Activated T-cell treated with anti-CD3 and anti-CD28 coated beads, Interleukin-2, amount 50 U/mL, for 72 hours (primary cell): ENCODE measurements at places on chromosomes 4 and X.

DNA sequence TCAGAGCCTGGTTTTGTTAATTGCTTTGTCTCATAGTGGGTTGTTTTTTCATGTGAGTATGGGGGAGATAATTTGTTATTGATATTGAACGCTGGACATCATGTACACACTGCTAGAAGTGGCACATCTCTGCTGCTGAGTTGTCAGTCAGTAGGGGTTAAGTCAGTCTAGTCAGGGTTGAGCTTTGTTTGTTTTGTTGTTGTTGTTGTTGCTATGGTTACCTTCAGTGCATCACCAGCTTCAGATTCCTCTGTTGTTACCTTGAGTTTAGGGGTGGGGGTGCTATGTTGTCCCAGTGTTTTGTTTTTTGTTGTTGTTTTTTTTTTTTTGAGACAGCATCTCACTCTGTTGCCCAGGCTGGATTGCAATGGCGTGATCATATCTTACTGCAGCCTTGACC is 9.9 kb downstream of the YIPF6 start:
- H3K36me3 ChIP-seq: peaks cover 7% of the 10 kb centered on the region
- peaks cover 19% of the 10 kb centered on the region for H3K27me3 ChIP-seq
- no peak for DNase-seq
- H3K27ac ChIP-seq: peak overlapping the region; percentile 98
- H3K4me1 ChIP-seq: peaks cover 42% of the 10 kb centered on the region
- H3K4me3 ChIP-seq: no peak overlapping the region

DNA sequence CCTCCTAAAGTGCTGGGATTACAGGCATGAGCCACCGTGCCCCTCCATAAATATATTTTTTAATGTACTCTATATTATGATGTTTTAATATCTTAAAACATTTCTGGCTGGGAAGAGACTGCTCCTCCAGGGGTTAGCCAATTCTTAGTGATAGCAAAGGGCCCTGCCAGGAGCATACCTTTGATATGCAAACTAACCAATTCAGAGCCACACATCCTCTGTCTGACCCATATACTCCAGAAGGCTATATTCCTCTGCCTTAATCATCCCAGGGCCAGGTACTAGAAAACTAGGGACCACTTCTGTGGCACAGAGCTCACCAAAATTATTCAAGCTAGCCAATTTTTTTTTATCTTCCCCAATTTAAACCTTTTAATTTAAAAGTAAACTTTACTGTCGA is 43.6 kb upstream of the BEX4 start:
- H3K36me3 ChIP-seq: no peaks in the 10 kb centered on the region
- no peak overlapping the region for H3K4me3 ChIP-seq
- H3K27ac ChIP-seq: no peak overlapping the region
- H3K4me1 ChIP-seq: peaks cover 4% of the 10 kb centered on the region

- H3K4me1 ChIP-seq: peaks cover 36% of the 10 kb centered on the region
- no peaks in the 10 kb centered on the region for H3K27me3 ChIP-seq
- DNase-seq: peak; percentile 78
- H3K27ac ChIP-seq: peak within 1 kb of the TSS; percentile 99
- H3K36me3 ChIP-seq: no peaks in the 10 kb centered on the region
Measured at GRCh38 chr4:38856524-38857337, at the start of gene TLR6. Gene TLR6 (minus strand): TSS chr4:38856817. CDS start chr4:38829473, 27,344 bp downstream.

GRCh38 chr4:1170976-1171310 is 1.4 kb downstream of the SPON2 start:
- no peak for DNase-seq
- H3K4me3 ChIP-seq: peak overlapping the region; percentile 78
- H3K4me1 ChIP-seq: peaks cover 12% of the 10 kb centered on the region

DNA sequence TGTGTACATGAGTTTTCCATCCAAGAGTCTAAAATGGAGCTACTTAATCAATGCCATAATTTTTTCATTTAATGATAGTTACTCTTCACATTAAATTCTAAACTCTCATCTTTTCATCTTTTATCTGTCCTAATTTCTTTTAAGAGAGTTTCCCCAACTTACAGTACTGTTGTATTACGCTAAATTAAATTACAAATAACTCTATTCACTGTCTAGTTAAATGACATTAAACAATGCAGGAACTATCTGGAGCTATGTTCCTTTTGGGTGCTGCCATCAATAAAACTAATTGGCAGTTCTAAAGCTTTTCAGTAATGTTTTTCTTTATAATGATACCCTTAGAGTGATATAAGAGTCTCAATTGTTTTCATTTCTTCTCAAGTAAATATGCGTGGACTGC is 227.6 kb downstream of the ANKRD50 start:
- no peak for DNase-seq
- no peaks in the 10 kb centered on the region for H3K27me3 ChIP-seq
- no peaks in the 10 kb centered on the region for H3K36me3 ChIP-seq
- no peak overlapping the region for H3K27ac ChIP-seq
- no peak overlapping the region for H3K4me3 ChIP-seq

DNA sequence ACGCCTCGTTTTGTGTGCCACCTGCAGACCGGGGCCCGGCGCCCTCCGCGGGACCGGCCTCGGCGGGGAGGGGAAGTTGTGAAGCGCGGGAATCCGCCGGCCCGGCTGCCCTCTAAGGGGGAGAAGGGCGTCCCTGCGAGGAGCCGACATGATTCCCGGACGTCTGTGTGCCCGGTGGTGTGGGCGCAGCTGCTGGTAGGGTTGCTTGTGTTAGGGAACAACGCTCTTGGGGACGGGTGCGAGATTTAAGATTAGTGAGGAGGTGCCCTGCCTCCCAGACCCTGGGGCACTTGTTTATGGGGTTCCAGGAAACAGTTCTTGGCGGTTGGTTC is 627 bp downstream of the CDKN2AIP start:
- H3K27ac ChIP-seq: peak overlapping the region; percentile 88
- no peaks in the 10 kb centered on the region for H3K27me3 ChIP-seq
- H3K4me1 ChIP-seq: peaks cover 47% of the 10 kb centered on the region
- H3K4me3 ChIP-seq: peak overlapping the region; percentile 93

GRCh38 chr4:92234393-92235176 is 69.2 kb upstream of the GRID2 start:
- DNase-seq: no peak
- H3K27me3 ChIP-seq: no peaks in the 10 kb centered on the region
- no peaks in the 10 kb centered on the region for H3K4me1 ChIP-seq

- H3K27me3 ChIP-seq: peaks cover 46% of the 10 kb centered on the region
- DNase-seq: no peak
- H3K4me1 ChIP-seq: no peaks in the 10 kb centered on the region
- H3K27ac ChIP-seq: no peak overlapping the region
Measured at GRCh38 chrX:13876652-13877051, 59.8 kb upstream of the GPM6B start.

- no peaks in the 10 kb centered on the region for H3K36me3 ChIP-seq
- no peak overlapping the region for H3K27ac ChIP-seq
- H3K27me3 ChIP-seq: no peaks in the 10 kb centered on the region
Measured at GRCh38 chr4:11949355-11949754, 520.7 kb upstream of the HS3ST1 start.

- H3K4me3 ChIP-seq: no peak overlapping the region
- H3K27me3 ChIP-seq: no peaks in the 10 kb centered on the region
- H3K4me1 ChIP-seq: no peaks in the 10 kb centered on the region
- DNase-seq: no peak
- H3K36me3 ChIP-seq: no peaks in the 10 kb centered on the region
Measured at GRCh38 chr4:11914406-11914805, 485.7 kb upstream of the HS3ST1 start.

DNA sequence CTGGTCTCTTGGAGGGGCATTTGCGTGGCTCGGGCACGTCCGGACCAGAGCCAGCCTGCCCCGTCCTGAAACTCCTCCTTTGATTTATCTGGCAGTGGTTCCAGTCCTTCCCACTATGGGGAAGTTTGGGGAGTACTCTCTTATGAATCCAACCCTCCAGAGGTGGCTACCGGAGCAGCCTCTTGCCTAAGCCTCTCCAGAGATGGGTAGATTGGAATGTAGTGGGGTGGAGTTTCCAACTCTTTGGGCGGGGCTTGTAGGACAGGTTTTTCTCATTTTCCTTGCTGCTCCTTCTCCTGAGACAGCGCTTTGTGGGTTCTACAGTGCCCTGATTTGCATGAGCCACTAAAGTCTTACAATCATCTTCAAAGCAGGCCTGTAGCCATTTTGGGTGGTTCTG is 60.1 kb upstream of the XAGE1B start:
- no peak overlapping the region for H3K4me3 ChIP-seq
- no peak for DNase-seq
- H3K27me3 ChIP-seq: peaks cover 31% of the 10 kb centered on the region

DNA sequence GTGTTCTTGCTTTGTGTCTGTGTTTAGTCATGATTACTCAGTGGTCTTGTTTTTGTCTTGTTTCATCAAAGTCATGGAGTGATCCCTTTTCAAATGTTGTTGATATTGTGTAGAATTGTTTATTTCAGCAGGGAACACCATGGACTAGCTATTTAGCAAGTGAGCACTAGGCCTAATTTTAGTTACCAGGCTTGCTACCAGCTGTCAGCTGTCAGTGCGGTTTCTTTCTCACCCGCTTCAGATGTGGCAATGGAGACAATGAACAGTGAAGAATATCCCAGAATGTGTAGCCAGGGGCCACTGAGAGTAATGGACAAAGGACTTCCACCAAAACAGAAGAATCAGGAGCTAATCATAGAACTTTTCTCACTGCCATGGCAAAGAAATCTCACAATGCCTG is 432.8 kb upstream of the FMR1 start:
- H3K4me3 ChIP-seq: no peak overlapping the region
- DNase-seq: no peak
- no peak overlapping the region for H3K27ac ChIP-seq
- no peaks in the 10 kb centered on the region for H3K27me3 ChIP-seq
- no peaks in the 10 kb centered on the region for H3K36me3 ChIP-seq

DNA sequence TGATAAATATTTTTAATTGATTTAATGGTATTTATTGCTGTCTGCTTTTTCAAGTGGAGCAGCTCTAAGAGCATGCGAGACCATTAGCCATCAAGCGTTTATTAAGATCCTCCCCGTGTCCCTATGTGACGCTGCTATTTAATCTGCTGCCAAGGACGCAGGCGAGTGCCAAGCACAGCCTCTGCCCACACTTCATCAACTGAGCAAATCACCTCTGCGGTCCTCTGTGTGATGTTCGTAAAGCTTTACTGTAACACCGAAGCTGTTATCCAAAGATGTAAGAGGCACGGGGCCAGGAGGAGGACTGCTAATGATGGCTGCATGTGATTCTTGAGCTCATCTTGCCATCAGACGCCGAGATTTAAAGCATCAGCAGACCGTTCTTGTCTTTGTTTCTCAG is 79.5 kb downstream of the STOX2 start:
- no peak overlapping the region for H3K4me3 ChIP-seq
- no peaks in the 10 kb centered on the region for H3K27me3 ChIP-seq
- no peak for DNase-seq
- no peaks in the 10 kb centered on the region for H3K4me1 ChIP-seq

GRCh38 chrX:148662014-148662413 is 161.6 kb downstream of the AFF2 start:
- H3K27me3 ChIP-seq: peaks cover 17% of the 10 kb centered on the region
- no peaks in the 10 kb centered on the region for H3K36me3 ChIP-seq
- H3K4me1 ChIP-seq: peaks cover 5% of the 10 kb centered on the region

GRCh38 chrX:131047180-131047579 is 11.0 kb upstream of the ARHGAP36 start:
- no peak overlapping the region for H3K27ac ChIP-seq
- H3K4me3 ChIP-seq: no peak overlapping the region
- no peak for DNase-seq
- no peaks in the 10 kb centered on the region for H3K4me1 ChIP-seq
- no peaks in the 10 kb centered on the region for H3K36me3 ChIP-seq

GRCh38 chrX:69029771-69030170 is 135.5 kb downstream of the PJA1 start:
- peaks cover 21% of the 10 kb centered on the region for H3K27me3 ChIP-seq
- no peaks in the 10 kb centered on the region for H3K36me3 ChIP-seq
- DNase-seq: no peak
- no peak overlapping the region for H3K4me3 ChIP-seq
- H3K4me1 ChIP-seq: peaks cover 6% of the 10 kb centered on the region
- no peak overlapping the region for H3K27ac ChIP-seq

DNA sequence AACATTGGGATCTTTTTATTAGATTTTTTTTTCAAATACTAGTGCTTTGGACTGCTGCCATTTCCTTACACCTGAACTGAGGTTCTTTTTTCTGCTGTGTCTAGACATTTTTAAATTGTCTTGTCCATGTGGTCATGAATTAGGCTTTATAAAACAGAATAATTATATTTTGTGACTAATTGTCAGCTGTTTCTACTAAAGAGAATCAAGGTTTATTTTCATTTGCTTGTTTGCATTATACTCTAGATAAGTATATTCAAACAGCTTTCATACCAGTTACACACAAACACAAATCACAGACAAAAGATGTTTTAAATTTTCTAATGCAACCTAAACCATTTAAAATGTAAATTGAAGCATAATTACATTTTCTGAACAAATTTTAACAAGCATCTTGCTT is 194.7 kb downstream of the GALNTL6 start:
- H3K4me1 ChIP-seq: no peaks in the 10 kb centered on the region
- H3K36me3 ChIP-seq: no peaks in the 10 kb centered on the region
- no peak overlapping the region for H3K4me3 ChIP-seq
- no peak overlapping the region for H3K27ac ChIP-seq

GRCh38 chr4:55549888-55550287 is 3.2 kb upstream of the CLOCK start:
- peak overlapping the region; percentile 15 for H3K4me3 ChIP-seq
- peaks cover 3% of the 10 kb centered on the region for H3K36me3 ChIP-seq
- DNase-seq: no peak

GRCh38 chrX:120236687-120237479 is 13.7 kb upstream of the ZBTB33 start:
- H3K4me3 ChIP-seq: no peak overlapping the region
- no peaks in the 10 kb centered on the region for H3K27me3 ChIP-seq
- H3K4me1 ChIP-seq: no peaks in the 10 kb centered on the region
- DNase-seq: no peak

- DNase-seq: no peak
- H3K4me3 ChIP-seq: no peak overlapping the region
- H3K27ac ChIP-seq: no peak overlapping the region
- no peaks in the 10 kb centered on the region for H3K4me1 ChIP-seq
- no peaks in the 10 kb centered on the region for H3K27me3 ChIP-seq
Measured at GRCh38 chr4:109155682-109156283, 146.7 kb downstream of the COL25A1 start.

DNA sequence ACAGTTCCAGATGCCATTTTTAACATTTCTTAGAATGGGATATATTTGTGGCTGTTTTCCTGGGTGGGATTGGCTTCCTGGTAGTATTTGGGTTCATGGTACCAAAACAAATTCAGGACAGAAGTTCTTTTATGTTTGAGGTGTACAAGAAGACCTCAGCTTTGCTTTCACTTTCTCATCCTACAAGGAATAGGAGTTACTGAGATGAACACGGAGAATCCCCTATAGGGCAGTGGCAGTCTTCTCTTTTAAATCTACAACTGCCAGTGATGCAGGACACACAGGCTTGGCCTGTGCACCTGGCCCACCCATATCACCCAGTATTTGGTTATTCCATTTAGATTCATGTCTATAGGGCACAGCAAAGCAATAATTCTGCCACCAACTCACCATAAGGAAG is 35.2 kb downstream of the SLC10A7 start:
- peaks cover 43% of the 10 kb centered on the region for H3K4me1 ChIP-seq
- H3K4me3 ChIP-seq: no peak overlapping the region
- peak overlapping the region; percentile 27 for H3K27ac ChIP-seq
- peaks cover 27% of the 10 kb centered on the region for H3K36me3 ChIP-seq

- H3K4me1 ChIP-seq: no peaks in the 10 kb centered on the region
- H3K4me3 ChIP-seq: no peak overlapping the region
- peaks cover 6% of the 10 kb centered on the region for H3K27me3 ChIP-seq
Measured at GRCh38 chr4:82761229-82761628, 37.4 kb downstream of the SCD5 start.
